Stimulated activated CD4-positive, alpha-beta T cell treated with anti-CD3 and anti-CD28 coated beads, Interleukin-15, amount 100 ng/mL, for 48 hours (primary cell): ENCODE measurements at places on chromosomes 5 and 9.

- DNase-seq: no peak
These were observed 58.1 kb downstream of the GNG10 start for GRCh38 chr9:111719541-111719940.

GRCh38 chr5:123401320-123401719, 21.9 kb downstream of the CEP120 start:
- DNase-seq: no peak

DNA sequence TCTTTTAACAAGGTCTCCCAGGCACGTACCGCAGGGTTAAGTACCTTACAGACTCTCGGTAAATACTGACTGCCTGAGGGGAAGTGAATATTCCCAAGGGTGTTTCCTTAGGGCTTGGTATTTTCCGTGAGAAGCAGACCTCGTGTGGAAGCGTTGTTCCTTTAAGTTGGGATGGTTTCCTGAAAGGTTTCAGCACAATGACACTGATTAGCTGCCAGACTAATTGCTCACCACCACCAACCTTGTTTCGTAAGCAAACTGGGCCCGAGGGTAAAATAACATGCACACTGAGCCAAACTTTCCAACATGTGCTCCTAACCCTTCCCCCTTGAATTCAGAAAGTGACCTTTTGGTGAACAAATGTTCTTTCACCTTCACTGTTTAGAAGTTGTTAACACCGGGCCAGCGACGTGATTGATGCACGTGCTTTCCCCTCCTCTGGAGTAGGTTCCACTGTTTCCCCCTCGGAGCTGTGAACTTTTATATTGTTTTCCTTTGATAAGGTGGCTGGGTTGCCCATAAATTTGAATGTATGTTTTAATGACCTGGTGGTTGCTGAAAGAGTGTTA, 128.1 kb upstream of the RPS23 start:
- DNase-seq: no peak

GRCh38 chr9:133701321-133701980, 36.7 kb downstream of the SARDH start:
- DNase-seq: no peak

DNA sequence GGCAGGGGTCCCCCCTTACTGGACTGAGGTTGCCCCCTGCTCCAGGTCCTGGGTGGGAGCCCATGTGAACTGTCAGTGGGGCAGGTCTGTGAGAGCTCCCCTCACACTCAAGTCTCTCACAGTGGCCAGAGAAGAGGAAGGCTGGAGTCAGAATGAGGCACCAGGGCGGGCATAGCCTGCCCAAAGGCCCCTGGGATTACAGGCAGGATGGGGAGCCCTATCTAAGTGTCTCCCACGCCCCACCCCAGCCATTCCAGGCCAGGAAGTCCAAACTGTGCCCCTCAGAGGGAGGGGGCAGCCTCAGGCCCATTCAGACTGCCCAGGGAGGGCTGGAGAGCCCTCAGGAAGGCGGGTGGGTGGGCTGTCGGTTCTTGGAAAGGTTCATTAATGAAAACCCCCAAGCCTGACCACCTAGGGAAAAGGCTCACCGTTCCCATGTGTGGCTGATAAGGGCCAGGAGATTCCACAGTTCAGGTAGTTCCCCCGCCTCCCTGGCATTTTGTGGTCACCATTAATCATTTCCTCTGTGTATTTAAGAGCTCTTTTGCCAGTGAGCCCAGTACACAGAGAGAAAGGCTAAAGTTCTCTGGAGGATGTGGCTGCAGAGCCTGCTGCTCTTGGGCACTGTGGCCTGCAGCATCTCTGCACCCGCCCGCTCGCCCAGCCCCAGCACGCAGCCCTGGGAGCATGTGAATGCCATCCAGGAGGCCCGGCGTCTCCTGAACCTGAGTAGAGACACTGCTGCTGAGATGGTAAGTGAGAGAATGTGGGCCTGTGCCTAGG, at the start of gene CSF2:
CSF2 (plus strand) TSS at position 559 of the 783 bp plus-strand sequence; CDS start at position 594, 35 bp downstream.
- DNase-seq: no peak

DNA sequence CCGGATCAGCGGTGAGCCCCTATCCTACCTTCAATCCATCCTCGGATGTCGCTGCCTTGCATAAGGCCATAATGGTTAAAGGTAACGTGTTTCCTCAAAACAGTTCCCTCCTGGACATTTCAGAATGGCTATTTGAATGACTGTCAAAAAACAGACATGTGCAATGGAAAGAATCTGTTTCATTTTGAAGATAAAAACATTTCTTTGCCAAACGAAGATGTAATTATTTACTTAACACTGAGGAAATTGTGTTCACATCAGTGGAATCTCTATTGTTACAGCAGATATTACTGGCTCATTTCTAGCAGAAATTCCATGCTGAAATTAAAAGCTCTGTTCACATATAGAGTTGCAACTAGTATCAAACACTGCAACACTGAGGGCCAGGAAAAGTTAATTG, 7.1 kb downstream of the ANXA1 start:
- DNase-seq: no peak

- no peak for DNase-seq
These were observed 358.2 kb upstream of the PTGER4 start for GRCh38 chr5:40321514-40321913.
